ENCODE measurements at places on chromosomes 6 and 20.

GRCh38 chr6:117391874-117392583 lies 33.7 kb downstream of the ROS1 start:
- DNase-seq, result no peak

GRCh38 chr6:161226009-161226964 lies 47.6 kb downstream of the AGPAT4 start:
- no peak for DNase-seq

DNA sequence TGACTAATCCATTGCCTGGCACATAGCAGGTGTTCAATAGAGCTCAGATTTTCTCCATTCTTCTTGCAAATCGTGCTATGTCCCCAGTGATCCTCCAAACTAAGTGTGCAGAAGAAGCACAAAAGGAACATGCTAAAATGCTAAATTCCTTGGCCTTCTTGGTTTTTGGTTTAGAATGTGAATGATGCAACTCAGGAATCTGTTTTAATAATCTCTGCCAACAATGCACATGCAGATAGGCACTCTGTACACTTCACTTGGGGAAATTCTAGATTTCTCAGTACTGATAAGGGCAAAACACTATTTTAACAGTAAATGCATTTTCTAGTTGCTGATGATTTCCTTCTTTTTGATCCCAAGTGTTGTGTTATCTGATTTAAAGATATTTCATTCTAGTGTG lies 35.2 kb downstream of the SLC22A1 start:
- DNase-seq, result no peak

- DNase-seq, result no peak
Observed at GRCh38 chr6:168711049-168711640, 270.2 kb downstream of the SMOC2 start.

DNA sequence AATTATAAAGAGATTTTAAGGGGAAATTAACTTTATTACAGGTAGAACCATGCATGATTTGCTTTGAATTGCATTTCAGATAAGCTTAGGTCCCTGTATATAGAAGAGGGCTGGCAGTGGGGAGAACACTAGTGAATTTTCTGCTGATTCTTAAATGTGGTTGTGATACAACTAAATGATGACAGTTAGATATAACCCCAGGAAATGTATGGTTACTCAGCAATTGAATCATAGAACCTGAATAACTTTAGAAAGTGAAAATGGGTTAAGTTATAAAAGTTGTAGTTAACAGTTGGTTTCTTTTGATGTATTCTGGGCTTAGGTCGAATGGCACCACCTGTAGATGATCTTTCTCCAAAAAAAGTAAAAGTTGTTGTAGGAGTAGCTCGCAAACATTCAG lies 70.1 kb downstream of the PHF3 start:
- DNase-seq, result no peak

- DNase-seq, result no peak
Observed at GRCh38 chr6:17536586-17536985, 63.5 kb upstream of the FAM8A1 start.

DNA sequence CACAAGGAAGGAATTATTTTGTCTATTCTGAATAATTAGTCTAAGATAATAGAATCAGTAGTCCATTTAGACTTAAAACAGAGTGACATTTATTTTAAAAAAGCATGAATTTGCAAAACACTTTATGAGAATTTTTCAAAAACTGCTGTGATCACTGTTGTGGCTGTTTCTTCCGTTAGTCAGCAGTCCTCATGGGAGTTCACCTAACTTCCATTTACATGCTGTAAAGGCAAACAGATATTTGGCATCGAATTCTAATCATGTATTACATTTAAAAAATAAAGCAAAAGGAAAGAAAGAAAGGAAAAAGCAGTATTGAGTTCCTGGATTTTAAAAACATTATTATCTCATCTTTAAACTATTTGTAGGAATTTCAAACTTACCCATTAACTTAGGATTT lies 111.8 kb downstream of the MTHFD1L start:
- no peak for DNase-seq

DNA sequence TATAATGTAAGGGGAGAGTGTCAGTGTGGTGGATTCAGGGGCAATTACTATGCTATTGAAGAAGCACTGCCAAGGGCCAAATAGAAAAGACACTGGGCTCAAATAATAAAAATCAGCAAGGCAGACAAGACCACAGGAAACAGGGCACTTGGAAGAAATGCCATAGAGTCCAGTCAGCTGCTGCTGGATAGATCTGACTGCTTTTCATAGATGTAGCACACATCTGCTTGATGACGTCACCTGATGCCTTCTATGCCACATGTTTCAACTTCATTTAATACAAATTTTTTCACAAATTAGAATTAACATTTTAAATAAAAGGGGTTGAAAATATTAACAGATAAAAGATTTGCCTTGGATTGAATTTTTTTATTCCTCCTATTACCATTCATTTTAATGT lies 23.9 kb upstream of the AHI1 start:
- DNase-seq, result no peak

DNA sequence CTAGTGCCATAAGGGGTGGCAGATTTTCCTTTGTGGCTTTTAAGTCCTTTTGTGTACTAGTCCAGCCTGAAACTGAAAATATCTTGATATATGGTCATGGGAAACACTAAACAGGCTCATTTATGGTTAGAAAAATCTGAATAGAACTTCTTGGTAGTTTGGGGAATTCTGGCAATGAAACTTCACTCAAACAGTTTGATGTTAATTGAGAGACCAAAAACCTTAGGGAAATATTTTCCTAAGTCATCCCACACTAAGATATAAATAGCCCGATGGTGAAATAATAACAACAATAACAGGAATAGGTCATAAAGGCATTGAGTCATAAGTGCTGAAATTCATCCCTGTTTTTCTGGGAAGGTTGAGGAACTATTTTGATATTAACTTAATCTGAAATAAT lies 146.2 kb upstream of the SMLR1 start:
- DNase-seq, result no peak

GRCh38 chr20:43988867-43989266 lies 74.2 kb downstream of the TOX2 start:
- DNase-seq, result no peak

GRCh38 chr20:23086931-23087411 lies 847 bp upstream of the CD93 start:
- no peak for DNase-seq
